Fibroblast of skin of right quadriceps (primary cell): ENCODE measurements at places on chromosomes 11 and 22.

DNA sequence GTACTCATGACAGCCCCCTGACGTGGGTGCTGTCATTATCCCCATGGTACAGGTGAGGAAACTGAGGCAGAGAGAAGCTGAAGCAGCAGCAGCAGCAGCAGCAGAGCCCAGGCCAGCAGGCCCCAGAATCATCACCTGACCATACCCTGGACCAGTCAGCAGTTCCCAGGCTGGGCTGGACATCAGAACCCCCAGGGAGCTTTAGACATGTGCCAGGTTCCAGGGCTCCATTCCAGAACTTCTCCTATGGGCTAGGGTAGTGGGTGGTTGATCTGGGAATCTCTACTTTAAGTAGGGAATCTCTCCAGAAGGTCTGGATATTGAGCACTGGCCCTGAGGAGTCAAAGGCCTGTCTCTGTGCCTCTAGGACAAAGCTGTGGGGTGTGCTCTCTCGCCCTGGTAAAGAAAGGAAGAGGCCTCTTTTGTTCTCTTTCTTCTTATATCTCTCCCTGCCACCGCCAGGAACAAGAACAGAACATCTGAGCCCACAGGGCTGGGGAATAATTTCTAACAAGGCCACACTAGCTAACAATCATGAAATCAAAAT, 26.6 kb downstream of the MAFF start:
- DNase-seq = no peak

GRCh38 chr22:29308791-29309262, 2.4 kb downstream of the GAS2L1 start:
- peak; percentile 58 for DNase-seq

GRCh38 chr11:61950035-61950547, at the start of gene BEST1:
BEST1 (plus strand) TSS chr11:61950351; CDS start chr11:61951807, 1,456 bp downstream.
- no peak for DNase-seq

- no peak for DNase-seq
Observed at GRCh38 chr22:47315862-47316419, 553.5 kb downstream of the TBC1D22A start.

GRCh38 chr11:1027483-1028290, 8.8 kb downstream of the MUC6 start:
- no peak for DNase-seq

DNA sequence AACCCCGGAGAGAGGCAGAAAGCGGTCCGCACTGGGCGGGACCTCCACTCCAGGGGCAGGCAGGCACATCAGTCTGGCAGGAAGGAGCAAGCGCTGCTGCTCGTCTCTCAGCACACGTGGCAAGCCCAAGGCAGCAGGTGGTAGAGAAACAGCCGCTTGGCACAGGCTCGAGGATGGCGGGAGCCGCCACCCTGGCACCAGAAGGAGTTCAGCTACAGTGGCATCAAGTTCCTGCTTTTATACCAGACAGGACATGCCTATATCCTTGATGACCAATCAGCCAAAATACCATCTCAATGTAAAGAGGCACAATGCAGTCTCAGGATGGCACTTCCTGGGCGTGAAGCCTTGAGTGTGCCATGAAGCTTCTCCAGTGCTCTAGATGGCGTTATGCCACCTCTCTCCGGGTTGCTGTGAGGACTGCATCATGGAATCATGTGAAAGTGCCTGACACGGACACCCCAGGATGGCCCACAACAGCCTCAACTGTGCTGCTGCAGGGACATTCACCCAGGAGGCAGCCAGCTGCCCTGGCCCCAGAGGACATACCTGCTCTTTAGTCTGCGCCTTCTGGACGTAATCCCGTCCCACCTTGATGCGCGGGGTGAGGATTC, 64.8 kb downstream of the APOL1 start:
- no peak for DNase-seq

DNA sequence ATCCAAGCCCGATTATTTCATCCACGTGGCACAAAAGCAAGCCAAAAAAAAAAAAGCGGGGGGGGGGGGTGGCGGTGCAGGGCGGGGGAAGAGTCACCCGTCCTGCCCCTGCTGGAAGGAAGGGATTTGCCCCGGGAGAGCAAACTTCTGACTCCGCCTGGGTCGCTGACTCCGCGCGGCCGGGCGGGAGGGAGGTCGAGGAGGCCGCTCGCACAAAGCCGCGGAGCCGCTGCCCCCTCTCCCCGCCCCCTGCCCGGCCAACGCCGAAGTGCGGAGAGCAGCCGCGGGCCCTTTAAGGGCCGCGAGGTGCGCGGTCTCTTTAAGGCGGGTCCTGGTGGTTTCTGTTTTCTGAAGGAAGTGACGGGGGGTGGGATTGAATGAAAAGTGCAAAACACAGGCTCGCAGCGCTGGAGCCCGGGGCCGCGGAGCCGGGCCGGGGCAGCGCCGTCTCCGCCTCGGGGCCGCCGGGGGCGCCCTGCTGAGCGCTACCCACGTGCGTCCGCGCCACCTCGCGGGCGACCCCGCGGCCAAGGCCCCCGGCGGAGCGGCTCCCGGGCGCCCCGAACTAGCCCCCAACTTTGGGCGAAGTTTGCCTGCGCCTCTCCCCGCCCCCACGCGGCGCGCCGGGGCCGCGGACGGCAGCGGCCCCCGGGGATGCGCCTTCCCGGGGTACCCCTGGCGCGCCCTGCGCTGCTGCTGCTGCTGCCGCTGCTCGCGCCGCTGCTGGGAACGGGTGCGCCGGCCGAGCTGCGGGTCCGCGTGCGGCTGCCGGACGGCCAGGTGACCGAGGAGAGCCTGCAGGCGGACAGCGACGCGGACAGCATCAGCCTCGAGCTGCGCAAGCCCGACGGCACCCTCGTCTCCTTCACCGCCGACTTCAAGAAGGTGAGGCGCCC, at the start of gene OAF:
OAF (plus strand) TSS at position 407 of the 896 bp plus-strand sequence; CDS start at position 655, 248 bp downstream.
- DNase-seq = peak; percentile 89

DNA sequence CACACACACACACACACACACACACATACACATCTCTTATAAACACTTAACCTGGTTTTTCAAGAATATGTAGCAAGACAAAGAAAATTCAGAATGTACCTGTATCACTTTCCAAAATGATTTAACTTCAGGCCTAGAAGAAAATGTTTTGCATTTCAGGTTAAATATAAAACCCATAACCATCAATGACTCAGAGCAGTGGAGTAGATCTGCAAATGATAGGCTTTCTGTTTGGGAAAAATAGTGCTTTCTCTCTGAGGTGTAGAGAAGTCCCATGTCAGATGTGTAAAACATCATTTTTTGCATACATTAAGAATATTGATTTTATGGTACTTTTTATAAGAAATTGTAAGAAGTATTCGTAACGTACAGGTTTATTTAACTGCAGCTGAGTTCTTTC, 116.9 kb downstream of the STK33 start:
- no peak for DNase-seq

- DNase-seq = no peak
Observed at GRCh38 chr11:128928400-128928799, 14.3 kb downstream of the TP53AIP1 start.

DNA sequence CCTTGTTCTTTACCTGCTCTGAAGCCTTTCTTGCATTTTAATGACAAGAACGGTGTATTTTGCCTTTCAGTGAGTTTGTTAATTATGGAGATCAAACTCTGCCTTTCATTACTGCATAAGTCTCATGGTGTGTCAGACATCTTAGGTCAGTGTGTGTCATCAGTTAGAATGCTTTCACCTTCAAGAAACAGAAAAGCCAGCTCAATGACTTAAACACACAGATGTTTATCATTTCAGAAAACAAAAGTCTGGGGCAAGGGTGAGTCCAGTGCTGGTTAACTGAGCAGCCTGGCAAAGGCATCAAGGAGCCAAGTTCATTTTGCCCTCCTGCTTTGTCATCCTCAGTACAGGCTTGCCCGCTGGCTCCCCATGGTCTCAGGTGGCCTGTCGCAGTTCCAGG, 54.5 kb downstream of the PACS1 start:
- peak; percentile 45 for DNase-seq

DNA sequence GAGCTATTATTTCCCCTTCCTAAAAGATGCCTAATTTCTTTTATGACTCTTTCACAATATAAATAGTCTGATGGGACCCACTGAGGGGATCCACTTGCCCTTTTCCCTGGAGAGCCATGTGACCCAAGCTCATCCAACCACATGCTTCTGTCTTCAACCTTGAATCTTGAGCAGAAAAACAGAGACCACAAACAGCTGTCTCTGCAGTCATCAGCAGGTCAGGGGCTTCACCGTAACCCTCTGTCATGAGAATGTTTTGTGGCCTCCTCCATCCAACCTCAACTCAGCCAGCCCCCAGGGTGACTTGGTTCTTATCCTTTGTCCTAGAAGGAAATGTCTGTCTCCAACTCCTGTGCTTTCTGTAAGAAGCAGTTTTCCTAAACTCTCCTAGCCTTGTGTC, 129.6 kb upstream of the POU2AF2 start:
- DNase-seq = no peak

GRCh38 chr22:30267382-30268302, 991 bp upstream of the OSM start:
- DNase-seq = no peak

GRCh38 chr11:12152321-12152720, 41.9 kb downstream of the MICAL2 start:
- DNase-seq = no peak

DNA sequence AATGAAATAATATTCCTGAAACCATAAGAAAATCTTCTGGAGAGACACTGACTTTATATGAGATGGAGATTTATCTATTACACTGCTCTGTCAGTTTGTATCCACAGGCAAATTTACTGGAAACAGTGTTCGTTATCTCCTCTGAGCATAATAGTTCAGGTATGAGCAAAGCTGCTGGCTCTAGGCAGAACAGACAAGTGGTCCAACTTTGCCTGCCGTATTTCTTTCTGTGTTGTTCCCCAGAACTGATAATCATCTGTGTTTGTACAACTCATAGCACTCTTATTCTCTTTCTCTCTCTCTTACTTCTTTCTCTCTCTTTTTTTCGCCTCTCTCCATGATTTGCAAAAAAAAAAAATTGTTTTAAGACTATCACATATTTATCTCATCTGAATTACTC, 623.8 kb upstream of the CHORDC1 start:
- no peak for DNase-seq

- DNase-seq = no peak
Observed at GRCh38 chr22:48561676-48562075, 1266.0 kb downstream of the BRD1 start.

GRCh38 chr11:94546886-94547285, 3.2 kb downstream of the FUT4 start:
- DNase-seq = no peak

- peak; percentile 77 for DNase-seq
Observed at GRCh38 chr11:14312736-14313438, 46.1 kb downstream of the RRAS2 start.

DNA sequence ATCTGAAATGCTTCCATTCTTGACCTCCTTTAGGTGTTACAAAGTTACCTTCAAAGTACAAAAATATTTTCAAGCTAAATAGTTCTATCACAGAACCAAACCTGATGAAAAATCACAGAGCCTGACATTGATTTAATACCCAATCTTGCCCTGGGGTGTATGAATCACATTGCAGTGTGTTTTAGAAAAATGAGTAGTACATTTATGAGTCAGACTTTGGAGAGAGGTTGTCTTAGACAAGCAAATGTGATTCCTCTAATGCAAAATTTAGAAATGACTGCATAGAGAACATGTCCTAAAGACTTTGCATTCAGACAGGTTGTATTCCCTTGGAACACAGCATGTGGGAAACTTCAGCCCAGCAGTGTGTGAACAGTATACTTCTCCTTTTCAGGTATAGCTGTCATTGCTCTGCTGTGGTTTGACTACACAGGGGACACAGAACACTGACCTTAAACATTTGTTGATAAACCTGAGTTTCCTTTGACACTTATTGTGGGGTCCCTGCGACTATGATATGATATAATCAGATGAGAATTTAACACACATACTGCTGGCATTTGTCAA, 972.1 kb downstream of the JRKL start:
- peak; percentile 62 for DNase-seq

GRCh38 chr11:34850334-34850733, 65.8 kb downstream of the APIP start:
- no peak for DNase-seq

GRCh38 chr22:36022162-36022561, 6.5 kb downstream of the RBFOX2 start:
- peak; percentile 73 for DNase-seq

DNA sequence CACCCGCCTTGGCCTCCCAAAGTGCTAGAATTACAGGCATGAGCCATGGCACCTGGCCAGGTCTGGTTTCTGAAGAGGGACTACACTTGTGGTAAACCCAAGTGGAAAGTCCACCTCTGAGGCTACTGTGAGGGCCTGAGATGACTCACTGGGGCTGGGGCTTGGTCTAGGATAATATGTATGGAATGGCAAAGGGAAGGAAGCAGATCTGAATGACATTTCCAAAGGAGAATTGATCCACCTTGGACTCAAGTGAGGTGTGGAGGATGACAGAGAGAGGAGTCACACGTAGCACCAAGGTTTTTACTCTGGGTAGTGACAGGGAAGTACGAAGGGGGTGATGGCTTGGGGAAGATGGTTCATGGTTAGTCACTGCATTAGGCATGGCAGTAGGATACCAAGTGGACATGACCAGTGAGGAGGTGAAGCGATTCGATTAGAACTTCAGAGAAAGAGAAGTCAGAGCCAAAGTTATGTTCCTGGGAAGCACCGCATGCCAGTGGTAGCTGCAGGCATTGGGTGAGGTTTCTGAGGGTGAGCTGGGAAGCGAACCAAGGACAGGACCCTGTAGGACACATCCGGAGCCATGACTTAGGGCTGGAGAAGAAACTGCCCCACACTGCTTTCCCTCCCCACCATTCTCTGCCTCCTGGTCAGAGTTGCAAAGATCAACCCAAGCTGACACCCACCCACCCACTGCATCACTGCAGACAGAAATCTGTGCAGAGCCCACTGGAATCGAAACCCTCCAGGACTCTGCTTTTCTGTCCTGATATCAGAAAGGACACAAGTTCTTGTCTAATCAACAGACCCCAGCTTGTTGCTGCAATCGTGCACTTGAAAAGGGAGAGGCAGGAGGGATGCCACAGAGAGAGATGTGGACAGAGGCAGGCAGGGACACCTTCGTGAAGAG, 13.0 kb upstream of the BCL9L start:
- peak; percentile 71 for DNase-seq

GRCh38 chr11:28107191-28107749, 686 bp downstream of the KIF18A start:
- peak; percentile 32 for DNase-seq

DNA sequence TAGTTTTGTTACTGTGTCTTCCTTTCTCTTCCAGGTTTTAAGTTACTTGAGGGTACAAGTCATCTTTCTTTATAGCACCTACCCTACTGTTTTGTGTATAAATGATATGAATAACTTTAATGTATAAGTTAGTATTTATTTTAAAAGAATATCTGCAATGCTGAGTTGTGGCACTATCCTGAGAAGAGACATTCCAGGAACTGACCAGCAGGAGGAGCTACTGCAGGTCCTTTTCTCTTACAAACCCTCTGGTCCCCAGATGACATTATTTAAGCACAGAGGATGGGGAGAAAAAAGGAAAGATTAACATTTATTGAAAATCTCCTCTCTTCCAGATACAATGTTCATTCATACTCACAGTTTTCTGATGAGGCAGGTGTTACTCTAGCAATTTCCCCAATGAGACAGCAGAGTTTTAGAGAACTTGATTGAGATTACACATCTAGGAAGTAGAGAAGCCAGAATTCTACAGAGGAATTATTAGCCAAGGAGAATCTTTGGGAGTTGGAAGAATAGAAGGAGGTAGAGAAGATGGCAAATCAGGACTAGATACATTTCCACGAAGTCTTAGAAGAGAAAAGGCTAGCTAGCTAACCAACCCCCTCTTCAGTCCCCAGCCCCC, 541.2 kb upstream of the API5 start:
- DNase-seq = peak; percentile 26

GRCh38 chr11:36574486-36574885, 6.7 kb downstream of the RAG1 start:
- no peak for DNase-seq

- peak; percentile 6 for DNase-seq
Observed at GRCh38 chr11:125201525-125202141, 37.1 kb downstream of the PKNOX2 start.
